EH (cell line): ENCODE measurements at places on chromosomes 5 and 9.

DNA sequence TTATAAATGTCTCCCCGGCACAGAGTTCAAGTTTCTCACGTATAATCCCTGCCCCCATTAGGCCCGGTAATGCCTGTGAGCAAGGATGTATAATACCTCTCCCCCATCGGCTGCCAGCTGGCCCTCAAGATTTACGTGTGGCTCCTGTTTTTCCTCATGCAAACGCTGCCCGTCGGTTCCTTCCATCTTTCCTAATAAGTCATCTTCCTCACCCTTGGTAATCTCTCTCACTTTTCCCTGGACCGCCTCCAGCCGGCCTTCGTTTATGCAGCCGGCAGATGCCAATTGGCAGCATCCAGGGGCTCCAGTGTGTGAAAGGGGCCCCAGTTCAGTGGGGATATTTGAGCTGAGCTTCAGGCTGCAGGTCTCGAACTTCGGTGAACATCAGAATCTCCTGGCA is 86.5 kb upstream of the NEURL1B start:
- no peak for DNase-seq

- no peak for DNase-seq
Measured at GRCh38 chr5:415928-416635, 26.9 kb upstream of the EXOC3 start.

- DNase-seq: no peak
Measured at GRCh38 chr9:79946712-79947111, 374.9 kb downstream of the TLE4 start.

GRCh38 chr5:39675676-39676075 is 250.9 kb upstream of the DAB2 start:
- DNase-seq: no peak

DNA sequence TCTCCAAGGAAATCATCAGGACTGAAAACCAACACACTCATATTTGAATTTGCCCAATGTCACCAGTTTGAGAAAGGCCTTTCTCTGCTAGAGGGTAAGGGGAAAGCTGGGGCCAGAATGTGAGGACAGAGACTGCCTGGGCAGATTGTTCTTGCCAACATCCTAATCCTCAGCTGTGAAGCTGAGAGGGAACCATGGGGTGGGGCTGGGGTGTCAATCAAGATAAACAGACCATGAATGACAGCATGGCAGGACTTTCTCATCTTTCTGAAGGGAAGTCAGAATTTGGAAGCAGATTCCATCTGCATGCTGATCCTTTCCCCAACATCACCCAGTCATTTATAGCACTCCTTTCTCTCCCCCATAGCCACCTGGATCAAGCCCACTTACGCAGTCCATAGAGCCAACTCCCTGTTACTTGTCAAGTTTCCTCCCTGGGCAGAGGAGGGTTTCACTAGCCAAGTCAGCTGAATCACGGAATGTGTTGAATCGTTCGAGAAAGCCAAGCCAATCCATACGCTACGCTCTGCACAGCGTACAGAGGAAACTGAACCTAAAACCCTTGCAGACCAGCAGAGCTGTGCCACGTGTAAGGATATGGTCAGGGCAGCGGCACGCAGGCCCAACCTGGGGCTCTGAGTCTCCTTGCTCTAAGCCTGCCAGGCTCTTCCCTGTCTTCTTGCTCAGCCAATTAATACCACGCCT is 14.9 kb downstream of the GLDC start:
- DNase-seq: no peak

DNA sequence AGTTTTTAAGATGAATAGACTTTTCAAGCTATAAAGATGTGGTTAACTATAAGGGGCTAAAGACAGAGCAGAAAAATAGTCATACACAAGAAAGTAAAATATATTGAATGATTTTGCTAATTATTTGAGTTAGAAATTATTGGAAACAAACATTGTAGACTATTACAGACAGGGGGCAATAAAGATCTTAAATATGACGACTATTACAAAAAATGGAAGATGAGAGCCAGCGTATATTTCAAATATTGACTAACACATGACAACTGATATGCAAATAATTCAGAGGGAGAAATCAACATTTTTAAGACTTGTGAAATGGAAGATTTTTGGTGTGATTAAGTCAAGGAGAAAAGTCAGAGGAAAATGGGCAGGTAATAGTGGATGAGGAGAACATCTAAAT is 520.2 kb upstream of the NUDT12 start:
- DNase-seq: no peak

DNA sequence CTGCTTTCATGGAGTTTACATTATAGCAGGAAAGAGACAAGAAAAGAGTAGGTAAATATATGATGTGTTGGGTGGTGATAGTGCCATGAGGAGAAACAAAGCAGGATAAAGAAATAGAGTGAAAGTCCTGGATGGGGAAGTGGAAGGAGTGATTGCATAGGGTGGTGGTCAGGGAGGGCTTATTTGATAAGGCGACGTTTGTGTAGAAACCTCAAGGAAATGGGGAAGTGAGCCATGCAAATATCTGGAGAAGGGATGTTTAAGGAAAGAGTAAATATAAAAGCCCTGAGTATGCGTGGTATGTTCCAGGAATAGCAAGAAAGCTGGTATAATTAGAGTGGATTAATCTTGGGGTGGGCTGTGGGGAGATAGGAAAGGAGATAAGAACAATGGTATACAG is 134.7 kb upstream of the SV2C start:
- DNase-seq: no peak
